Kidney epithelial cell (primary cell): ENCODE measurements at places on chromosomes 5 and 9. TPM values are rescaled to one million over a fixed set of nuclear protein-coding genes. Genes with fewer than 3 reads are reported as not detected.

GRCh38 chr5:82313016-82313415 lies 34.9 kb upstream of the RPS23 start:
- DNase-seq, result no peak

The SLC1A3 gene
- 0.25 and 4.3 TPM in 2 replicates for total RNA-seq

DNA sequence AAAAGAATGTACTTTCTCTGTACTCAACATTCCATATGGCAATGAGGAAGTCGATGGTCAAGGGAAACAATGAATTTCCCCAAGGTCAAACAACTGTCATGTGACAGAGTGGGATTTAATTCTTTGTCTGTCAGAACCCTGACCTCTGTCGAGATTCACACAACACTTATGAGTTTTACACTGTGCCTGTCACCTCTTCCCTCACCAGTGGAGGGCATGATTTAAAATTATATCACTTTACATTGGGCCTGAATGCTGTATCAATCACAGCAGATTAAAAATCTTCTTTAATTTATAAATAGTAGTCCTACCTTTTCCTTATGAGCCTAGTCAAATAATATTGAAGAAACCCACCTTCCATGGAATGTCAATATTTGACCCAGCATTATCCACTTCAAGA lies 276.7 kb downstream of the CDH10 start:
- DNase-seq, result no peak

The FANCG gene
- 16.7 and 22.3 TPM in 2 replicates for total RNA-seq
